GM23338 (cell line): ENCODE measurements at places on chromosomes 5 and 9. TPM values are rescaled to one million over a fixed set of nuclear protein-coding genes. Genes with fewer than 3 reads are reported as not detected.

FOXD4L4 gene
- not detected in 2 replicates for total RNA-seq

CYSRT1 gene
- 1.4 and 2.0 TPM in 2 replicates for total RNA-seq

PLAC8L1 gene
- total RNA-seq, result not detected in 2 replicates

HTR1A gene
- total RNA-seq, result 2.3 and 4.7 TPM in 2 replicates

DNA sequence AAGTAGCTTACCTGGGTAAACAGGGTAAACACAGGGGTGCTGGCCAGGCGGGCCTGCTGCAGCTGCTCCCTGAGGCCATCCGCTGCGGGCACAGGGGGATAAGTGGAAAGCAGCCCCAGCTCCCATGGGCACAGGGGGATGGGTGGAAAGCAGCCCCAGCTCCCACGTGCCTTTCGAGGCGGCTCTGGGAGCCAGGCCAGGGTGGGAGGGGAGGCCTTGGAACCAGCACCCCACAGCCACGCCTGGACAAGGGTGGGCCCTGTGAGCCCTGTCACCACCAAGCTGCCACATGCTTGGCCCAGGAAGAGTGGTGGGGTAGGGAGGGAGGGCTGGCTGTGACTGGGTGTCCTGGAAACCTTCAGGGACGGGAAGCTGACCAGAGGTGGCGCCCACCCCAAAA lies 7.8 kb upstream of the CARD9 start:
- H3K4me1 ChIP-seq, result no peaks in the 10 kb centered on the region
- H3K4me3 ChIP-seq, result no peak overlapping the region
- DNase-seq, result no peak
- H3K36me3 ChIP-seq, result peaks cover 11% of the 10 kb centered on the region; the same call in 1 of the 2 replicates

DNA sequence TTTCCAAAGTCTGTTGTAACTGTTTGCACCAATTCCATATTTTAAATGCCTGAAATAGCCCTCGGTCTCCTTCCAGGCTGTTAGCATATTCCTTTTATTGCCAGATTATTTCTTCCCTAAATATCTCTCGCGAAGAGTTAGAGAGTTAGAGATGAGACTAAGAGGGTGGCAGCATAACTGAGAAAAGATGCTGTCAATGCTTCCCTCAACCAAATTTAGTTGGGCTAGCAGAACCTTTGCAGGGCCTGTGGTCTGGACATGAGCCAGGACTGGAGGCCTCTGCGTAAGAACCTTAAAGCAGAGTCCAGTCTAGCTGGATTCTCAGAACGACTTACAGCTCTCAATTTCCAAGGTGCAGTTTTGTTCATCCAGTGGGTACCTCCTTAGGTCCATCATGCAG lies 135.9 kb downstream of the GABRB2 start:
- no peaks in the 10 kb centered on the region for H3K27me3 ChIP-seq
- H3K4me3 ChIP-seq, result no peak overlapping the region
- no peaks in the 10 kb centered on the region for H3K36me3 ChIP-seq
- DNase-seq, result no peak

- no peak overlapping the region for H3K4me3 ChIP-seq
- H3K4me1 ChIP-seq, result peaks cover 12% of the 10 kb centered on the region; the same call in 1 of the 2 replicates
- DNase-seq, result no peak
- H3K27me3 ChIP-seq, result no peaks in the 10 kb centered on the region
- H3K36me3 ChIP-seq, result no peaks in the 10 kb centered on the region
These were observed 6.5 kb upstream of the GADD45G start for GRCh38 chr9:89598363-89598713.

DNA sequence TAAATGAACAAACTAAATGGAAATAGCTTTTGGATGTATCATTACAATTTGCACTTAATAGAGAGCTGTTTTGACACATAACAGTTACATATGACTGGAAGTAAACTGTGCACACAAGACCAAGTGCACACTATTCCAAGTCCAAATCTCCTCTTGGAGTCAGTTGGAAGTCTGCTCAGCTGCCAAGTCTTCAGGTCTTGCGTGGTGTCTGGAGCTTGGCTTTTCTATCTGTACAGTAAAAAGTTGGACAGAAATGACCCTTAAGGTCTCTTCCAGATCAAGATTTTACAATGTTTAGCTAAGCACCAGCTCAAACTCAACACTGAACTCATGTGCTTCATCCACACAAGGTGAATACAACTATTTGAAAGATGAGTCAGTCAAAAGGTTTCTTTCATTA lies 456.9 kb downstream of the RASEF start:
- H3K27me3 ChIP-seq, result no peaks in the 10 kb centered on the region
- no peak for DNase-seq
- H3K4me1 ChIP-seq, result peaks cover 7% of the 10 kb centered on the region
- no peaks in the 10 kb centered on the region for H3K36me3 ChIP-seq
- H3K4me3 ChIP-seq, result no peak overlapping the region
- no peak overlapping the region for H3K27ac ChIP-seq

DNA sequence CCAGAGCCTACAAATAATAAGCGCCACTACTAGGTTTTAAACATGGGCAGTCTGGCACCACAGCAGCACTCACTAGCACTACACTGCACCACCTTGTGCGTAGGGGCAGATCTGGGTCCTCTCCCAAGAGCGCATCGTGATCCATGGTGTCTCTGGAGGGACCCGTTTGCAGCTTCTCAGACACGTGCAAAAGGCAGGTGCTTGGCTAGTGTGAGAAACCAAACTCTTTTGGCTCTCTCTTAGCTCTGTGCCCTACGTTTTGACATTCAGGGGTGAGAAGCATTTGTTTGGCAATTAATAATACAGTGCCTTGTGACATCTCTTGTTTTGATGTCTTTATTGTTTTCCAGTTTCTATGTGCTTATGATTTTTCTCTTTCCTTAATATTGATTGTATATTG lies 75.4 kb upstream of the EGFLAM start:
- no peaks in the 10 kb centered on the region for H3K36me3 ChIP-seq
- no peak overlapping the region for H3K4me3 ChIP-seq
- no peak overlapping the region for H3K27ac ChIP-seq
- no peaks in the 10 kb centered on the region for H3K27me3 ChIP-seq
- no peak for DNase-seq

DNA sequence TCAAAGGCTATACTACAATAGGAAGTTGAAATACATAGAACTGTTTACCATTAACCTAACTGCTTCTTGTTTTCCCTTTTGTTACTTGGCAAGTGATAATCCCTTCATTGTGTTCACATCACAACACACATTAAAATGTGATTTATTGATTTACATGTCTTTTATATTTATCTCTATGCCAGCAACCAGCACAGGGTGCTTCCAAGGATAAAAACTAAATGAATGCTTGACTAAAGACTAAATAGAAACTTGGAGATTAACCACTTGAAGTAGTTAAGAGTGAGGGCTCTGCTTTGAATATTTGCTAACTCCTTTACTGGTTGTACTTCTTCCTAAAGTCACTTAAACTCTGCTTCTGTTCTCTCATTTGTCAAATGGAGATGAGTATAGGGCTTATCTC lies 1730.6 kb downstream of the EFNA5 start:
- no peak for DNase-seq
- no peak overlapping the region for H3K27ac ChIP-seq
- H3K4me3 ChIP-seq, result no peak overlapping the region
- H3K27me3 ChIP-seq, result no peaks in the 10 kb centered on the region
- peaks cover 10% of the 10 kb centered on the region for H3K4me1 ChIP-seq

- no peak for DNase-seq
- no peak overlapping the region for H3K4me3 ChIP-seq
- H3K27ac ChIP-seq, result no peak overlapping the region
- H3K36me3 ChIP-seq, result peaks cover 50% of the 10 kb centered on the region
- H3K4me1 ChIP-seq, result no peaks in the 10 kb centered on the region
These were observed 1018.4 kb downstream of the TAF11L14 start for GRCh38 chr5:18652404-18653215.

- H3K4me1 ChIP-seq, result no peaks in the 10 kb centered on the region
- DNase-seq, result no peak
- H3K36me3 ChIP-seq, result no peaks in the 10 kb centered on the region
- no peak overlapping the region for H3K4me3 ChIP-seq
These were observed 22.0 kb downstream of the SLC36A1 start for GRCh38 chr5:151469386-151469785.

- no peaks in the 10 kb centered on the region for H3K36me3 ChIP-seq
- peaks cover 6% of the 10 kb centered on the region; the same call in 1 of the 2 replicates for H3K4me1 ChIP-seq
- H3K27me3 ChIP-seq, result no peaks in the 10 kb centered on the region
- no peak overlapping the region for H3K4me3 ChIP-seq
- DNase-seq, result no peak
- no peak overlapping the region for H3K27ac ChIP-seq
These were observed 25.0 kb downstream of the NDFIP1 start for GRCh38 chr5:142133330-142134206.

GRCh38 chr9:133051281-133051900 lies 10.4 kb upstream of the CEL start:
- no peak overlapping the region for H3K27ac ChIP-seq
- H3K27me3 ChIP-seq, result no peaks in the 10 kb centered on the region
- peaks cover 4% of the 10 kb centered on the region; the same call in 1 of the 2 replicates for H3K36me3 ChIP-seq
- no peak overlapping the region for H3K4me3 ChIP-seq
- DNase-seq, result no peak

DNA sequence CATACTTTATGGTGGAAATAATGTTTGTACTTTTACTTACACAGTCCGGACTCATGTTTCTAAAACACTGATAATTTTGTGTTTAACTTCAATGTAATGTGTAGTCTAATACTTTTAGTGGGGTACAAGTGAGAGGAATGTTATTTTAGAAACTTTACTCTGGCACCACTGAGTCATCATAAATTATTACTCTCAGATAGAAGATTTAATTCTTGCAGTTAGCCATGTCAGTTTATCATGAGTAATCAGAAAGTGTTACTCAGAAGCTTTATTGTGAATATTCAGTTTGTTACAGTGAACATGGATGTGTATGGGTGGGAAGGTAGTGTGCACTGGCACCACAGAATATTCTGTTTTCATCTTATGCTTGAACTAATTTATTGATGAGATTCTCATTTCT lies 20.0 kb downstream of the OGN start:
- no peak overlapping the region for H3K27ac ChIP-seq
- no peak overlapping the region for H3K4me3 ChIP-seq
- no peaks in the 10 kb centered on the region for H3K36me3 ChIP-seq
- H3K27me3 ChIP-seq, result no peaks in the 10 kb centered on the region
- DNase-seq, result no peak

- peaks cover 62% of the 10 kb centered on the region for H3K27me3 ChIP-seq
- no peaks in the 10 kb centered on the region for H3K36me3 ChIP-seq
- H3K4me1 ChIP-seq, result peaks cover 25% of the 10 kb centered on the region
These were observed 1.7 kb upstream of the PLPPR1 start for GRCh38 chr9:101026824-101027223.

GRCh38 chr5:80374188-80374587 lies 33.7 kb upstream of the ZFYVE16 start:
- DNase-seq, result no peak
- H3K36me3 ChIP-seq, result no peaks in the 10 kb centered on the region
- H3K4me3 ChIP-seq, result no peak overlapping the region
- no peaks in the 10 kb centered on the region for H3K27me3 ChIP-seq
- no peaks in the 10 kb centered on the region for H3K4me1 ChIP-seq
- no peak overlapping the region for H3K27ac ChIP-seq

DNA sequence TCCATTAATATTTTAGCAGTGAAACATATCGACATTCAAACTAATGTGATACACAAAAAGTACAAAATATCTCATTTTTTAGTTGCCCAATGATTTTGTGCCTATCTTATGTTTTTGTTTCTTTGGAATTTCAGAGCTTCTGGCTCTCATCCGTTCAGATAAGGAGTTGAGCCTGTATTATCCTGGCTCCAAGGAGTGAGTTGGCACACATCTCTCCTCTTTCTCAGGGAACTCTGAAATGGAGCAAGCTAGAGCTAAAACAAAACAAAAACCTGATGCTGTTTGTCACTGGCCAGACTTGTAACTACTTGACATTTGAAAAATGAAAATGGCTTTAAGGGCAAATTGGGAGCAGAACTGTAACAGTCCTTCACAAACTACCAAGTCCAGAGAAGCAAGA lies 131.3 kb upstream of the SLC28A3 start:
- no peaks in the 10 kb centered on the region for H3K36me3 ChIP-seq
- DNase-seq, result no peak
- no peak overlapping the region for H3K27ac ChIP-seq

DNA sequence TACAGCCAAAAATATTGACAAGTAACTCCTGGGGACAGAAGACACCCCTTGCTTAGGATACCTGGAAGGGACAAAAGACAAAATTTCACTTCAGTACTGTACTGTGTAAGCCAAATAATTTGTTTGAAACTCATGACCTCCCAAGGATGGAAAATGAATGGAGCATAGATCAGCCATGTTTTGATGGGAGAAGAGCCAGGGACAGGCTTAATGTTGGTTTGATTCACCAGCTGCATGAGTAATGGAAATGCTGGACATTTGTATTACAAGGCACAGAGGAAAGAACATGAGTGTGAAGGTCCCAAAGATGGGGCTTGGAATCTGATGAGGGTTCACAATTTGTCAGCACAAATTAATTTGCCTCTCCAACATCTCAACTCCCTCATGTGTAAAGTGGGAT lies 122.8 kb downstream of the ENC1 start:
- peaks cover 9% of the 10 kb centered on the region; the same call in 1 of the 2 replicates for H3K4me1 ChIP-seq
- no peak overlapping the region for H3K27ac ChIP-seq
- H3K36me3 ChIP-seq, result no peaks in the 10 kb centered on the region; the same call in 1 of the 2 replicates
- no peak overlapping the region for H3K4me3 ChIP-seq

DNA sequence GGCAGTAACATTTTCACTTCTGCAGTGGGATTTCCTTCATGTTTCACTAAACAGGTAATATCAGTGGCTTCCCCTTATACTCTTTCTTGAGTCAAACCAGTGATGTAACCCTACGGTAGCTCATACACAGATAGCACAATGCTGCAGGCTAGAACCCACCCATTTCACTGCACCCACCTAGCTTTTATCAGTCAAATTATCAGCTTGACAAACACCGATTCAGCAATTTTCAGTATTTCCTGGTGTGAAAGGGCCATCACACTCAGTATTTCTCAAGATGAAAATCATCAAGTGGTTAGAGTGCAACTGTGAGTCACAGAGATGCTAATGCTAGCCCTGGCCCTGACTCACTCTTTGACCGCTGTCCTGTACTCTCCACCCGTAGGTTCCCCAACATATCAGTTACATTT lies 242.3 kb upstream of the PTGER4 start:
- no peak for DNase-seq
- no peak overlapping the region for H3K27ac ChIP-seq
- 0 out of 2 replicates have a peak, but pooled peaks cover 6% of the 10 kb centered on the region for H3K4me1 ChIP-seq
- H3K36me3 ChIP-seq, result no peaks in the 10 kb centered on the region
- H3K4me3 ChIP-seq, result no peak overlapping the region

DNA sequence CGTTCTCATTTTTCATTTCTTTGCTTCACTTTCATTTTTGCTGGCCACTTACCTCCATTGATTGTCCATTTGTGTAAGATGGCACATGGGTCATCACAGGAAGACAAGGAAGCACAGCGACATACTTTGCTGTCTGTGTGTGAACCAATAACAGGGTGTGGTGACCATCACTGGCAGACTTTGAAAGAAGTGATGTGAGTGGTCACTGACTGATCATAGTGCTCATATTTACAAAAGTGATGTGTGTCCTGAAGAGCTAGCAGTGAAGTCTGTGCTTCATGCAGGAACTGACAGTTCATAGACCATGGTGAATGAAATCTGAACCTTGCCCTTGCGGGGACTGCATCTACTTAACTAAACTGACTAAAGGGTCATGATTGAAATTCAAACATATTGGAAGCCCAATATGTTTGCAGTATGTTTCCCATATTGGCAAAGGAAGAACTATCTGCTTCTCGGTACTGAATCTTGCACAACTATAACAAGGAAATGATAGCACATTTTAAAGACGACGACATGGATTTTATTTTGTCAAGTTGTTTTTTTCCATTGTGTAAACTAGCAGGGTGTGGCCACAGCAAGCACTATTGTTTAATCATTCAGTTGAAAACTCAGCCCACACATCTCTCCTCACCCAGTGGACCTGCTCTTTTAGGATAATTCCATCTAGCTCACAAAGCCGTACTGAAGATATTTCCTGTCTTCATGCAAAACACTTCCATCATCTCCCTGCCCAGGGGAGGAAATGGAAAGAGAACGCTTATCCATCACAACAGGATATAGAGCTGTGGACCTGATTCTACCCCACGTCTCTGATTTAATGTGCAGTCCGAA lies 232.0 kb upstream of the ANKRD55 start:
- peaks cover 22% of the 10 kb centered on the region for H3K4me1 ChIP-seq
- no peak for DNase-seq
- no peak overlapping the region for H3K4me3 ChIP-seq
- H3K27ac ChIP-seq, result no peak overlapping the region
- no peaks in the 10 kb centered on the region for H3K36me3 ChIP-seq
